ENCODE measurements at places on chromosomes 1 and 21.

DNA sequence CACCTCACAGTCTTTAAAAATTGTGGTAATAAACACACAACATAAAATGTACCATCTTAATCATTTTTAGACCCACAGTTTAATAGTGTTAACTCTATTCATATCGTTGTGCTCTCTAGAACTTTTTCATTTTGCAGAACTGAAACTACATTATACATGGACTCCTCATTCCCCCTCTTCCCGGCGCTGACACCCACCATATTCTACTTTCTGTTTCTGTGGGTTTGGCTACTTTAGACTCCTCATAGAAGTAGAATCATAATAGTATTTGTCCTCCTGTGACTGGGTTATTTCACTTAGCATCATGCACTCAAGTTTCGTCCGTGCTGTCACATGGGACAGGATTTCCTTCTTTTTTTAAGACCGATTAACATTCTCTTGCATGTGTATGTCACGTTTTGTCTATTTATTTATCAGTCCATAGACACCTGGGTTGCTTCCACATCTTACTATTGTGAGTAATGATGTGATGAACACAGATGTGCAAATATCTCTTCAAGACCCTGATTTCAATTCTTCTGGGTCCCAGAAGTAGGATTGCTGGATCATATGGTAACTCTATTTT is 62.9 kb upstream of the TMPRSS2 start:
- no peak for ATAC-seq

DNA sequence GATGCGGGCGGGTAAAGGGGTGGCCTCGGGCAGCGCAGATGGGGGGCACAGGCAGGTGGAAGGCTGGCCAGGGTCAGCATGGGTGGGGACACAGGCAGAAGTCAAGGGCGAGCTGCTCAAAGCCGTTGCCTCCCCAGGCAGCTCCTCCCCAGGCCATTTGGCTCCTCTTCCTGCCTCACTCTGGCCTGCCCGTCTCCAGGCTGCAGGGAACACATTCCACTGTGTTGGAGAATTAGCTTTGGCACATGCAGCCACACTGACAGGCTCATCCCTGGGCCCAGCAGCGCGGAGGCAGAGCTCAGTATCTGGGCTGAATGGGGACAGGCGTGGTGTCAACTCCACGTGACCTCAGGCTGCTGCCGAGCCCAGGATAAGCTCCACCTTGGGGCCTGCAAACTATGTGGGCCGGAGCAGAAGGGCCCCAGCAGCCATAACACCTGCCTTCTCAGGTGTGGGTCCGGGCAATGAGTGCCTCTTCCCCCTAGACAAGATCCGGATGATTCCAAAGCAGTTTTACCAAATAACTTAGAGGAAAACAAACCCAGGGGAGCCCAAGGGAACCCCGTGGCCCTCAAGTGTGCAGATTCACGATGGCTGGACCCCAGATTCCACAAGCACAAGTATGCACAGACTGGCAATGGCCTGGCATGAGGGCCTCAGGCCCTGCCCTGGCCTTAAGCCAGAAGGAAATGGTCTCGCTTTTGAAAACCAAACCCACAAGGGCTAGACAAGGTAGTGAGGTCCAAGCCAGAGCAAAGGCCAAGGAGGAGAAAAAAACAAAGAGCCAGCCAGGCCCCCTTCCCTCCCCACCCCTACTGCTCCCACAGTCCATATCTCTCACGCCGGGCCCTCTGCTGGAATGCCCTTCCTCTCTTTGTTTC is 40.2 kb downstream of the HSPG2 start:
- ATAC-seq = peak; percentile 51

GRCh38 chr1:48853006-48853405 is 76.3 kb upstream of the BEND5 start:
- ATAC-seq = peak; percentile 90

DNA sequence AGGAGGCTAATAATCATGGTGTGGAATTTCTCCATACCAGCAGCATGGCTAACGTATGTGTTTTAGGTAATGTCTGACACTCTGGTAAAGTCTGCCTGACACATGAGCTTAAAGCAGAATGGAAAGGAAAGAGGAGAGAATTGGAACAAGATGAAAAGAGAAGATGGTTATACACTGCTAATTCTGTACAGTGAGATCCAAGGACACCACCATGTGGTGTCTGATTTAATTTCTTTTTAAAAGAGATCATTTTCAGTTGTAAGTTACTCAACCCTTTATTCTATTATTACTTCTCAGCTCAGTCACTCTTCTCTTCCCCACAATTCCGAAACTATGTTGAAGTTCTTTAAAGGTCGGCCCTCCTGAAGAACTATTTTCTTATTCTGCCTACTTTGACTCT is 15.6 kb downstream of the PRKAB2 start:
- ATAC-seq = no peak

- ATAC-seq = no peak
Observed at GRCh38 chr21:29829564-29830275, 110.1 kb downstream of the GRIK1 start.

DNA sequence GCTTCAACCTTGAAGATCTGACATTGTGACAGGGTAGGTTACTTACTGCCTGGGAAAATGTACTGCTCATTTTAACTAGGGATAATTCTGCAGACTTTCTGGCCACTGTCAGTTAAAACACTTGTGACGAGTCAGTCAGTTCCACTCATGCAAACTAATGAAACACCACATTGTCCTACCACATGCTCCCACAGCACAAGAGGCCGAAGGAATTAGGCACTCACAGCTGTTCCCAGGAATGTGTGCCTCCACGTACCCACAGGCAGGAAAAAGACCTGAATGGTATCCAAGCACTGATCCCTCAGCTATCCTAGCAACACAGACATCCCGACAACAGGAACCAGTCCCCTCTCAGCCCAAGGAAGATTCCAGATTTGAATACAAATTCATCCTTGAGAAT is 12.3 kb downstream of the BCAR3 start:
- ATAC-seq = peak; percentile 17

Data from SK-N-SH treated with all-trans-retinoic acid at 6 μM for 48 hours (cell line).